ENCODE measurements at places on chromosomes 6 and 20.
A peak's percentile ranks its signal among the peaks of the same experiment; 100 is the strongest.

DNA sequence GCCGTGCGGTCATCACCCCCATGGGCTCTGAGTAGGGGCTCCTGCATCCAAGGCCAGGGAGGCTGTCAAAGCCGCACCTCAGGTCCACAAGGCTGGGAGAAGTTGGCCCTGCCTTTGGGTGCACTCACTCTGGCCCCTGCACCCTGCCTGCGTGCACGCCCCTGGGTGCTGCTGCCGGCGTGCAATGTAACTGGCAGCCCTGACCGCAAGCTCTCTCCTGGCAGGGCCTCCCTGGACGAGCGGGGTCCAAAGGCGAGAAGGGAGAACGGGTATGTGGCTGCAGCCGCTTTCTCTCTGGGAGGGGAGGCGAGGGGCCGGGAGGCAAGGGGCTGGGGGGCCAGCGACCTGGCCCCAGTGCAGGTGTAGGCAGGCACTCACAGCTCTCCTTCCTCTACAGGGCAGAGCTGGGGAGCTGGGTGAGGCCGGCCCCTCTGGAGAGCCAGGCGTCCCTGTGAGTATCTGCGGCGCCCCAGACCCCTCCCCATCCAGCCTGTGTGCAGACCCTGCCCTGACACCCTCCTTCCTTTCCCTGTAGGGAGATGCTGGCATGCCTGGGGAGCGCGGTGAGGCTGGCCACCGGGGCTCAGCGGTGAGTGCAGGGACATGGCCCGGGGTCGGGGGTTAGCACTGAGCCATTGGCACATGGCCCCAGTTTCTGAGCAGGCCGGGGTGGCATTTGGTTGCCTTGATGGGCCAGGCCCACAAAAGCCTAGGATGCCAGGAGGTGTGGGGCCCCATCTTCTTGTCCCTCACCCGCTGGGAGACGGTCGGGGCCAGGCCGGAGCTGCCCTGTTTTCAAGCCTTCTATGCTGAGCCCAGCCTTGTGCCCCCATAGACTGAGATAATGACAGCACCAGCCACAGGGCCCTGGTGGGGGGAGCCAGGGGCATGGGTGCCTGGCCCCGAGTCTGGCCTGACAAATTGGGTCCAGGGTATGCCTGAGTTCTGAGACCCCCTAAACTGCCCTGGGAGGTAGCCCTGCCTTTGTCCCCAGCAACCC, 12.7 kb downstream of the COL9A3 start:
- DNase-seq: no peak

- DNase-seq: no peak
Measured at GRCh38 chr20:8018958-8019245, 659 bp downstream of the TMX4 start.

DNA sequence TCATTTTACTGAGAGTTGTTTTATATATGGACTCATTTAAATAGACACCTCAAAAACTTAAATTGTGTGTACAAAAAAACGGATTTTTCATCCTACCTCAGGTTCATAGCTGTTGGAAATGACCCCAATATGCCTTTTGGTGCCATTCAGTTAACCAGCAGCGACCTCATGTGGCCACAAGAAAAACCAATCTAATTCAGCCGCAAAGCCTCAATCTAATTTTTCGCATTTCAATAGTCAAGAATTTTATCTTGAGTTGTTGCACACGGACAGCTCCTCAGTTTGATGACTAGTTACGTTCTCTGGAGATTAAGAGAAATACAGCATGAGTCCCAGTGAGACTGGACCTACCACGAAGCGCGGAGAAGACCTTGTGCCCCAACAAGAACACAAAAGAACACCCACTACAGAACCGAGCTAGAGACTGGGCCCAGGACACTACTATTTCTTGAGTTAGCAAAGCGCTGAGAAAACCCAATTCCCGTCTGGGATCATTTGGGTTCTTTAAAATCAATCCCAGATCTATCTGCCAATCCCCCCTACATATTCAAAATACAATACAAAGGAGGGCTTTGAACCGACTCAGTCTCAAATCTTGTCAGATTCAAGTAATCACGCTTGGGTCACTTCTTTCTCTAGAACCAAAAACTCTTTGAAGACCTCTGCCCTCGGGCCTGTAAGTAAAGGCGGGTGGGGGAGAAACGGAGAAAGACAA, 1.1 kb downstream of the TCP11 start:
- peak; percentile 26 for DNase-seq

DNA sequence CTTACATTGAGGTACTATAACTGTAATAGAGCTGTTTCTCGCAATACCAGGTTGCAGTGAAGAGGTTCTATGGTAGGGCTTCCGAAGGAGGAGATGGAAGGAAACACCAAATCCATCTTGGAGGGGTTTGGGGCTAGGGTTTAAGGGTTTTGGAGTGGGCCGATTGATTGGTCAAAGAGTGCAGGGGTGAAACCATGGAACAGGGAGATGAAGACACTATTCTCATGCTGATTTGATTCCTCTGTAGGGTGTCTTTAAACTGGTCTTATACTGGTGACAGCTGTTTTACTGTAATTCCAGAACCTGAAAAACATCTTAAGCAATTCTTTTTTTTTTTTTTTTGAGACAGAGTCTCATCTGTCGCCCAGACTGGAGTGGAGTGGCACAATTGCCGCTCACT, 7.8 kb downstream of the SMIM13 start:
- no peak for DNase-seq

DNA sequence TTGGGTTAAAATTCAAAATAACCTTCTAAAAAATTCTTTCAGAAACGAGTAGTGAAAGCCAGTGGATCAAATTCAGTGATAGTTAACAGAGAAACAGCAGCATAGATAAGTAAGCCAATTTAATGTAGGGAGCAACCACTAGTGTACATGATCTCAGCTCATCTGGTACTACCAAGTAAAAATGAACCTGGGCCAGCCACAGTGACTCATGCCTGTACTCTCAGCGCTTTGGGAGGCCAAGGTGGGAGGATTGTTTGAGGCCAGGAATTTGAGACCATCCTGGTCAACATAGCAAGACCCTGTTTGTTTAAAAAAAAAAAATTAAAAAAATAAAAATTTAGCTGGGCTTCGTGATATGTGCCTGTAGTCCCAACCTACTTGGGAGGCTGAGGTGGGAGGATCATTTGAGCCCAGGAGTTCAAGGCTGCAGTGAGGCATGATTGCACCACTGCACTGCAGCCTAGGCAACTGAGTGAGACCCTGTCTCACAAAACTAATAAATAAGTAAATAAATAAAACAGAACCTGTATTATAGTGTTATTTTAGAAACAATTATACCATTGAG, 32.4 kb downstream of the CBFA2T2 start:
- DNase-seq: no peak

GRCh38 chr6:167485186-167485978, 160.5 kb downstream of the TTLL2 start:
- no peak for DNase-seq

- DNase-seq: no peak
Measured at GRCh38 chr6:40323881-40324634, 263.1 kb downstream of the LRFN2 start.

DNA sequence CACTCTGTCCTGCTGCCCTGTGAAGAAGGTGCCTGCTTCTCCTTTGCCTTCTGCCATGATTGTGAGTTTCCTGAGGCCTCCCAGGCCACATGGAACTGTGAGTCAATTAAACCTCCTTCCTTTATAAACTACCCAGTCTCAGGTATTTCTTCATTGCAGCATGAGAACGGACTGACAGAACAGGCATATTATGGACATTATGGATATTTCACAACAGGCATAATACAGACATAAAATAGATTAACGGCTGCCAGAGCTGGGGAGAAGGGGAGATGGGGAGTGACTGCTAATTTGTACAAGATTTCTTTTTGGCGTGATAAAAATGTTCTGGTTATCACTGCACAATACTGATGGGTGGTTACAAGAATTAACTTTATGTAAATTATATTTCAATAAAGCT, 29.4 kb downstream of the TRPC4AP start:
- no peak for DNase-seq

DNA sequence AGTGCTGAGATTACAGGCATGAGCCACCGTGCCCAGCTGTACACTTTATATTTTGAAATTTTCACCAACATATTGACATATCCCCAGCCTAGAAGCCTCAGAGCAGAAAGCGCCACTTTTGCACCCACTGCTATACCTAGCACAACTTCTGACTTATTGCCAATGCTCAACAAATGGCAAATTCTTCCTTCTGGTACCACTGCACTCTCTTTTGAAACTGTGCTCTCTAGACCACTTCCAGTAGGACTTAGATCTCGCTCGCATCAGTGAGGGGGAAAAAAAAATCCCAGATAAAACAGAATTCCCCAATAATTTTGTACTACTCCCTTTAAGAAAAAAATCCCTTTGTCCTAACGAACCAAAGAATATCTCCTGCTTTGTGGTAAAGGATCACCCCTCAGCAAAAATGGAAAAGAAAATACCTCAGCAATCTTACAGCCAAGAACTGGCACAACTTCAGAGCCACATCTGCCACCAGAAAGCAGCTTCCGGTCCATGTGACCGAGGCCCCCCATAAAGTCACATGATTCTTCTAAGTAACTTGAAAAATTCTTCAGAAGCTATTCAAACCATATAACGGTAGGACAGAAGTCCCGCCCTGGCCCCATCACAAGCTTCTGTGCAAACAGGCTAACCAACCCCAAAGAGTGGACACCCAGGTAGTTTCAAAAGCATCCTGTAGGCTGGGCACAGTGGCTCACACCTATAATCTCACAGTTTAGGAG, 18.5 kb upstream of the IL17F start:
- DNase-seq: no peak

DNA sequence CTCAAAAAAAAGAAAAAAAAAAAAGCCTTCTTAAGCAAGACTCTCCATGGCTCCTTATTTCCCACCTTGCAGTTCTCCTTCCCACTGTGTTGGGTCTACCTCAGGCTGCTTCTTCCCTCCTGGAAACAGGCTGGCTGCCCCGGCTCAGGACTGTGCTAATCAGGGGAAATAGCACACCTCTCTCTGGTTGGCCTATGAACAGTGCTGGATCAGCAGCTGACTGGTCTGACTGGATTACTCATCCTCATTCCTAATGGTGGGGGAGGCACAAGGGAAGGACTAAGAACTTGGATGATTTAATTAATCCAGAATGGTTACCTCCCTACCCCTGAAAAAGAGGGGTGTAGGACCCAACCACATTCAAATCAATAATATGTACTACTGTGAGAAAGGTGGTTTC, 3.9 kb upstream of the SRSF3 start:
- DNase-seq: no peak

- DNase-seq: no peak
Measured at GRCh38 chr20:34074101-34074760, 37.8 kb downstream of the EIF2S2 start.

DNA sequence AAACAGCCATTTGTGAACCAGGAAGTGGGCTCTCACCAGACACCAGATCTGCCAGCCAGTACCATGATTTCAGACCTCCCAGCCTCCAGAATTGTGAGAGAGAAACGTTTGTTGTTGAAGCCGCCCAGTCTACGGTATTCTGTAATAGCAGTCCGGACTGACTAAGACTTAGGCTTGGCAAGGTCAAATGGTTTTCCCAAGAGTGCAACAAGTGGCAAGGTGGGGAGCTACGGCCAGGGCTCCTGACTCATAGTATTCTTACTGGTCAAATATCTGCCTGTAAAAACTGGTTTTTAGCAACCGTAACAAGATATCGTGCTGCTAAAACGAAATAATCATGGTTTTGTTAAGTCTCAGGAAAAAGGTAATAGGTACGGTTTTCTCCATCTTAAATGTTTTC, 37.8 kb downstream of the MCUR1 start:
- DNase-seq: no peak

DNA sequence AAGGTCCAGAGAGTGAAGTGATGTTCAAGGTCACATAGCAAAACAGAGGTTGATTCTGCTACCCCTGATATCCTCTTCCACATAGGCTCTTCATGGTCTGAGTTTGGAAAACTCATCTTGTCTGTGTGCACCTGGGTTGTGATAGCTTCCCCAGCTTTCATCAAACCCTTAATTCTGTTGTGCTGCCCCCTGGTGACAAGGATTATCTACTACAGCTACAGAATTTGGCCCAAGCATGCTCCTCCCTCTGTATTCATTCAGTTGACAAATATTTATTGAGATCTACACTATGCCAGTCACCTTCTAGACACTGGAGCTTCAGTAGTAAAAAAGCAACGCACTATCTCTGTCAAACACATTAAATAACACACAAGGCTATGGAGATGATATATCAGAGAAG, 50.4 kb downstream of the SMPDL3A start:
- no peak for DNase-seq

- DNase-seq: peak; percentile 72
Measured at GRCh38 chr20:51750037-51750769, 18.0 kb downstream of the ATP9A start.

- peak; percentile 5 for DNase-seq
Measured at GRCh38 chr20:62929051-62929538, 2.8 kb upstream of the DIDO1 start.

DNA sequence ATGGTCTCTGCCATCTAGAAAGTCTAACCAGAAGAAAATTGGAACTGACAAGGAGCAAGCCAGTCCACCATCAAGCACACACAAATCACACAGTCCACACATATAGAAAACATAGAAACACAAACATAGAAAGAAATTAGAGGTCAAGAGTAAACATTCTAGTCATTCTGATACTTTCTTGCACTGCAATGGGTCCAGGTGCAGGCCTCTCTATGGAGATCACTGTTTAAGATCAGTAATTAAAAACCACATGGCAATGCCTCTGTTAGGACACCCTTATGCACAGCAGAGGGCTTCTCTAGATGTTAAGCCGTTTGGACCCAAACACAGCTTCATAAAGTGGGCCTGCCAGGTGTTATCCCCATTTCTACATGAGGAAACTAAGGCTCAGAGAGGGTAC, 42.8 kb upstream of the SLC22A23 start:
- no peak for DNase-seq

DNA sequence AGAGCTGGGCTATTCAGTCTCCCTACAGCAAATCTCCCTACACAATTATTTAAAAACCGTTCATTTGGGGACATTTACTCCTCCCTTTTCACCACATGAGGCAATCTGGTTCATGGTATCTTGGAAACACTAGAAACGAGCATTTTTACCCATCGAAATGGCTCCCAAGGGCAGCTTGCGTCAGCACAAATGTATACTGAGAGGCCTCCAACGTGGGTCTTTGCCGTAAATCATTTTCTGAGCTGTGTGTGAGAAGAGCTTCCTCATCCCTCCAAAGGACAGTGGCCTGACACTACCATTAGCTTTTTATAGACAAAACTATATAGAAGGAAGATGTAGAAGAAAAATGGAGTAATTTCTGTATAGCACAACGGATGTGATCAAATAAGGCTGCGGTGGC, 30.0 kb upstream of the PXDC1 start:
- no peak for DNase-seq

- no peak for DNase-seq
Measured at GRCh38 chr6:107600121-107600520, 110.2 kb downstream of the SOBP start.

DNA sequence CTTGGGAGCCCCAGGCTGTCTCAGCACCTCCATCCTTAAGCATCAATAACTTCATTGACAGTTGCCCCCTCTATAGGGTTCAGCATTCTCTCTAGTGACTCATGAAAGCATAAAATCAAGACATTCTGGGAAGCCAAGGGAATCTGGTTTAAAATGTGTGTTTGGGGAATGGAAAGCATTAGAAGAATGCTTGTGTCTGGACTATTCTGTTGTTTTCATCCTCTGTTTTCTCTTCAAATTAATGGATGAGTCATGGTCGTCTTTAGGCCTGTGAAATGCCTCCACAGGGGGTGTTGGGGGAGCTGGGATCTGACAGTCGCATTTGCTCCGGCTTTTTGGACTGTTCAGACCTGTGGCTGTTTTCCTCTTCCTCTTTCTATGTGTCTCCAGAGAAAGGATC, 279.7 kb downstream of the CDC5L start:
- DNase-seq: no peak
